ENCODE measurements at places on chromosomes 7 and 10. TPM values are rescaled to one million over a fixed set of nuclear protein-coding genes. Genes with fewer than 3 reads are reported as not detected.

DNA sequence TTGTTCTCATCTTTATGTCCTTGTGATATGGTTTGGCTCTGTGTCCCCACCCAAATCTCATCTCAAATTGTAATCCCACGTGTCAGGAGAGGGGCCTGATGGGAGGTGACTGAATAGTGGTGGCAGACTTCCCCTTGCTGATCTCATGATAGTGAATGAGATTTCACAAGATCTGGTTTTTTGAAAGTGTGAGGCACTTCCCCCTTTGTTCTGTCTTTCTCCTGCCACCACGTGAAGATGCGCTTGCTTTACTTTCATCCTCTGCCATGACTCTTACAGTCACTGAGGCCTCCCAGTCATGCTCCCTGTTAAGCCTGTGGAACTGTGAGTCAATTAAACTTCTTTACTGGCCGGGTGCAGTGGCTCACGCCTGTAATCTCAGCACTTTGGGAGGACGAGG lies 161.0 kb downstream of the HERPUD2 start:
- no peak for DNase-seq

GRCh38 chr10:80555415-80555814 lies 17.7 kb downstream of the SH2D4B start:
- no peak for DNase-seq

- DNase-seq, result no peak
Measured at GRCh38 chr10:2919016-2919415, 148.3 kb upstream of the PFKP start.

DNA sequence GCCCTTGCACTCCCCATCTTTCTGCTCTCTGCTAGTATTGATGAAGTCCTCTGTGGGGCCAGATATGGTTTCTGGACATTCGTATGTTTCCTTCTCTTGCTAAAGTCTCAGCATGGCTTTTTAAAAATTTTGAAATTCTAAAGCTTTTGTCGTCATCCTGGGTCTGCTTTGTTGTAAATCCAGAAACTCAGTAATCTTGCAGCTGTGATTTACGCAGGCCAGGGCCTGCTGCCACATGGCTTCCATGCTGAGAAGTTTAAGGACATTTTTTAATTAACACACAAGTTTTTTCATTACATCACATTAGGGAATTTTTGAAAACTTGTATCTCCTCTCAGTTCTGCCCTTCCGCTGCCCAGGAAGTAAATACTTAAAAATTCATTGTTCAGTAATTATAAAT lies 686.1 kb upstream of the IGFBP3 start:
- no peak for DNase-seq

DNA sequence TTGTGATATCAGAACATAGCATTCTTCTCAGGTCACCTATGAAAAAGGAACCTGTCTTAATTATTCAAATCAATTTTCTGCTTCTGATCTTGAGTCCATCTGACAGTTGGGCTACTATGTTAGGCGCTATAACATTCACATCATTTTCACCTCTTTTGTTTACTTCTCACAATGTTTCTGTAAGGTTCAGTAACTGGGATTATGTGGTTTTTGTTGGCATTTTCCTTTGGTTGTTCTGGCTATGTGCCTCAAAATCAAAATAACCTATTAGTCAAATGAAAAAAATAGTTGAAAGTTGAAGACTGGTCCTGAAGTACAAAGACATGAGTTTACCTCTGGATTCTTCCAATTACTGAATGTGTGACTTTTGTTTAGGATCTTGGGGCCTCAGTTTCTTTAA lies 221.3 kb upstream of the SMIM30 start:
- no peak for DNase-seq

Gene COL26A1
- 2.9 TPM for total RNA-seq

Gene CACNB2
- total RNA-seq, result 40.4 TPM

Gene CALML3
- total RNA-seq, result not detected

Gene TMEM270
- not detected for total RNA-seq
